ENCODE measurements at places on chromosomes 11 and 22. TPM values are rescaled to one million over a fixed set of nuclear protein-coding genes. Genes with fewer than 3 reads are reported as not detected.

GRCh38 chr11:120346233-120346632 is 10.0 kb downstream of the ARHGEF12 start:
- DNase-seq, result no peak

Gene MAPK8IP1
- 9.7 TPM for total RNA-seq

Gene KCNQ1OT1
- 6.2 TPM for total RNA-seq

DNA sequence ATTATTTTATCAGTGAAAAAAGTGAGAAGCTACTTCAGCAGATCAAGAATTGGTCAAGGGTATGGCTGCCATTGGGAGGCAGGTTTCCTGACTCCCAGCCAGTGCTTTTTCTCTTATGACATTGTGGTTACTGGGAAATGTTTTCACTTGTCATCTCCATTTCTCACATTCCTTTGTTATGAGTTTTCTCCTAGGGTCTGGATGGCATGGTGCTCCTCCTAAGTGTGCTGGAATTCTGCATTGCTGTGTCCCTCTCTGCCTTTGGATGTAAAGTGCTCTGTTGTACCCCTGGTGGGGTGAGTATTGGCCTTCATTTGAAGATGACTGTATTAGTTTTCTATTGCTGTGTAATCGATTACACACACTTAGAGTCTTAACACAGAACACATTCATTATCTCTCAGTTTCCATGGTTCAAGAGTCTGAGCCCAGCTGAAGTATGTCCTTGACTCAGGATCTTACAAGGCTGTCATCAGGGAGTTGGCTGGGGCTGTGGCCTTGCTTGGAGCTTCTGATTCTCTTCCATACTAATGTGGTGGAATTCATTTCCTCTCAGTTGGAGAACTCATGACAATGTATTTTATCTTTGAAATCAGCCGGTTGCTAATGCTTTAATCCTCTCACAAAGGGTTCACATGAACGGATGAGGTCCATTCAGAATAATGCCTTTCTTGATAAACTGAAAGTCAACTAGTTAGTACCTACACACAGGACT is 21.0 kb upstream of the MS4A6E start:
- no peak for DNase-seq

Gene CNTF
- 1.8 TPM for total RNA-seq

Gene PARVA
- 83.7 TPM for total RNA-seq

Gene CD3E
- not detected for total RNA-seq

Gene SMCO4
- 15.6 TPM for total RNA-seq

GRCh38 chr11:38818720-38819119 is 2220.7 kb upstream of the RAG2 start:
- no peak for DNase-seq

DNA sequence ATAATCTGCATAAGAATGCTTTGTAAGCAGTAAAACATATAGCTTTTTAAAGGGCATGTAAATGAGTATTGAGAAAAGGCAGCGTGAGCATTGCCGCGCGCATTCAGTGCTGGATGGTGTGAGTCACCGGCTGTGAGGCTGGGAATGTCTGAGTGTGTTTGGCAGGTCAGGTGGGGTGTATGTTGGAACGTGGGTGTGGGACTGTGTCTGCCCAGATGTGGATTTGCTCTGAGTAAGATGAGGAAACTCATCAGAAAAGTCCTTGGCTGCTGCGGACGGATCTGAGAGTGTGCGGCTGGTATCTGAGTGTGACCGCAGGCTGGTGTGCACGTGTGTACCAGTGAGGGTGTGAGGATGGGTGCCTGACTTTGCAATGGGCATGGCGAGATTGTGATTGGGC is 66.2 kb upstream of the NECTIN1 start:
- peak; percentile 97 for DNase-seq

Gene MTMR2
- total RNA-seq, result 44.9 TPM

Gene TRIM66
- 10.9 TPM for total RNA-seq

Gene PAX6
- under 0.01 TPM for total RNA-seq

DNA sequence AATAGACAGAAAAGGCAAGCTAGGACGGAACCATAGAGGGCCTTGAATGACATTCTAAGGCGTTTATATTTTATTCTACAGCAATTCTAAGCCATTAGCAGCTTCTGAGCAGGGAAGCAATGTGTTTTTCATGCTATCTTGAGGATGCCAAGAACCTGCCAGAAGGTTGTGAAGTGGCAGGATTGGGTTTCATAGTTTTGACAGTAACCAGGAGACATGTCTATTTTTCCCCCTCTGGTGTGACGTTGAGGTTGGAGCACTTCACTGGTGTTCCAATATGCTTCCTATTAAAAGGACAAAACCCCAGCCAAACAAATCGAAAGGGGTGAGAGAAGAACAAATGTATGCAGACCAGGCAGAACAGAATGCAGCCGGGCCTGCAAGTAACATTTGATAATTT is 148.2 kb downstream of the SPATA19 start:
- DNase-seq, result no peak

DNA sequence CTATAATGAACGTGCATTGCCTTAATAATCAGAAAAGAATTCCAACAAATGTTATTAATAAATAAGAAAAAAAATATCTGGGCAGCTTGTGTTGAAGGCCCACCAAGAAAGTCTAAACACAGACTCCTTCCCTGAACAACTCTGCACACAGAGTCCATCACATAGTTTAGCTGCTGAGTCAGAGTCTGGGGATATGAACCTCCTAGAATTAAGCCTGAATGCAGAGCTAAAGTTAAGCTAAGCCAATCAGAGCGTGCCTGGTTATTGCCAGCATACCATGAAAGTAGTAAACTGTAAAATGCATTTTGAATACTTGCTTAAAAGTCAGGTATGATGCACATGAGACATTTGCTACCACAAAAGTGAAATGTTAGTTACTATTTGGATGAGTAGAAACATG is 25.6 kb upstream of the TENM4 start:
- peak; percentile 78 for DNase-seq

DNA sequence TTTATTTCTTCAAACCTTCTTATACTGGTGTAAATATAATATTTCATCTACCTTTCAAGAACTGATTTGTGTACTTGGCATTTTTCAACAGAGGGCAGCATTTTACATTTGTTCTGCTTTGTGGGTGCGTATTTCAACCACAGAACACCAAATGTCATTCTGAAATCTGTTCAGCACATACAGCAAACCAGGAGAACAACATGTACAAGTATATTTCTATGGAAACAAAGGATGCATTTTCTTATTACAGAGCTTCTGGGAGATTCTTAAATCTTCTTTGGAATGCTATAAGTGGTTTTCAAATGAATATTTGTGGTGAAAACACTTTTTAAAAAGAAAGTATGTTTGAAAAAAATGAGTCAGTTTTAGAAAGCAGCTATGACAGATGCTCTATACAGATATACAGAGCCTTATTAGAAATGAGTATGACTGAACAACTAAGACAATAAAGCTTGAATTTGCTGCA is 946.0 kb downstream of the FAM181B start:
- DNase-seq, result no peak

- peak; percentile 83 for DNase-seq
Measured at GRCh38 chr22:30574095-30574981, at the start of gene GAL3ST1. Gene GAL3ST1, minus strand, starts transcription at chr22:30574665. Its CDS starts 17,273 bp downstream, at chr22:30557392.

Gene MPEG1
- total RNA-seq, result under 0.01 TPM

Gene HIC2
- total RNA-seq, result 2.1 TPM

DNA sequence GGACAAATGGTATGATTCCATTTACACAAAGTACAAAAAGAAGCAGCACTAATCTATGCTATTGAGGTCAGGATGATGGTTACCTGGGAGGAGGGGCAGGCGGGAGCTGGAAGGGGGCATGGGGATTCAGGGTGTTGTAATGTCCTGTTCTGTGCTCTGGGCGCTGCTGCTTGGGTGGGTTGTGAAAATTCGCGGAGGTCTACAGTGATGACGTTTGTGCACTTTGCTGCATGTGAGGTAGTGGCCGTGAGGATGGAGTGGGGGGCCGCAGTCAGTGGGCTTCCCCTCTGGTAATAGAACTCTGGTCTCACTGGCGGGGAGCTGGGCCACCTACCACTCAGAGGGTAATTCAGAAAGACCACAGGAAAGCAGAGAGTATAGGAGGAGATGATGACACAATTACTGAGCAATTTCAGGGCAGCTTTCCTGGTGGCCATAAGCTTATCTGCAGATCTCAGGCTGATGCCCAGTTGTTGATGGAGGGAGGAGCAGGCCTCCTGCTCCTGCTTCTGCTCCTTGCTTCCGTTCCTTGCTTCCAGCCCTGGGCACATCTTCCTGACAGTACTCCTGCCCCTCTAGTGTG is 121.5 kb downstream of the CEP164 start:
- no peak for DNase-seq

Gene TH
- under 0.01 TPM for total RNA-seq

DNA sequence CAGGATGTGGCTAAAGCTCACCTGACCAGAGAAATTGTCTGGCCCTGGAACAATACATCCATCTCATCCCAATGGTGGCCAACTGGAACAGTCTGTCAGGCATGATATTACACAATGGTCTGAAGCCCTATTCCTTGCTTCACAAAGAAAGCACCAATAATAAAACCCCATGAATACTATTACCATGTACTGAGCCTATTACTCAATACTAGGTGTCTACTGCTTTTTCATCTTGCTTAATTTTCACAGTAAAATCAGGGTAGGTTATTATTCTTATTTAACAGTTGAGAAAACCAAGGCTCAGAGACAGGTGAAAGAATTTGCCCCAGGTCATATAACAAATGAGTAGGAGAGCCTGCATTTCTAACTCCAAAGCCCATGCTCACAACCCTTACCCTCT is 68.9 kb upstream of the CAPRIN1 start:
- no peak for DNase-seq

Gene C11orf52
- 1.2 TPM for total RNA-seq

- peak; percentile 8 for DNase-seq
Measured at GRCh38 chr11:30128269-30128932, 102.4 kb upstream of the FSHB start.

GRCh38 chr22:49735901-49736421 is 91.7 kb downstream of the BRD1 start:
- DNase-seq, result no peak

DNA sequence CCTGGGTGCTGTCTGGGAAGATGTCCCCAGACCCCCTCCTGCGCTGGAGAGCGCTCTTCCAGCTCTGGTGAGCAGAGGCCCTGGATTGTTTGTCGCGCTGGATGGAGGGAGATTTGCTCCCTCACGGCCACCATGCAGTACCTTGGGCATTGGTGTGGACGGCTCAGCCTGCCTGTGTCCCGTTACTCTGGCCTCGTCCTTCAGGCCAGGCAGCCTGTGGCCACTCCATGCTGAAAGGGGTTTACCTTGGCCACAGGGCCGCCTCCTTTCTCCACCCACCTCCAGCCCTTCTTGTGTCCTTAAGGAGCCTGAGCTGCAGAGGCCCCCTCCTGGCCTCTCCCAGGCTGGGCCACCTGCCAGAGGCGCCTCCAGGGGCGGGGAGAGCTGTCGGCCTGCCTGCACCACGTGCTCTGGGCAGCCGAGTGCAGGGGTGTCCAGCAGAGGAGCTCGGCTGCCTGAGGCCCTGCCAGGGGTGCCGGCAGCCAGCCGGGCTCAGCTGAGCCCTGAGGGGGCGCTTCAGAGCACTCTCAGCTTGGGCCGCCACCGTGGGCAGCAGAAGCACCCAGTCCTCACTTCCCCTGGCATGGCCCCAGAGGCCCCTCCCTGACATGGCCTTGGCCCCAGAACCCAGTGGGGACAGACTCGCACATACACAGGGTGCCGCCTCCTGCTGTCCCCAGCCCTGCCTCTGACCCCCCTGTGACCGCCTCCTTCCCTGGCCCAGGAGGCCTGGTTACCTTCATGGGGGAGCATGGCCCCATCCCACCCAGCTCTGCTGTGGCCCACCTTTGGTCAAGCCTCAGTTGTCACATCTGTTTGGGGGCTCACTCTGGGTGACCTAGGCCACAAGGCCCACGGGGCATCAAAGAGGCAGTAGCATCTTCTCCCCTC is 3.4 kb downstream of the CCND1 start:
- DNase-seq, result peak; percentile 99

- no peak for DNase-seq
Measured at GRCh38 chr11:95715777-95716241, 73.8 kb downstream of the FAM76B start.

Gene SEPTIN5
- 14.5 TPM for total RNA-seq

GRCh38 chr11:1706634-1707400 is 9.8 kb downstream of the KRTAP5-6 start:
- peak; percentile 10 for DNase-seq

GRCh38 chr11:134734141-134734845 is 322.3 kb upstream of the B3GAT1 start:
- DNase-seq, result no peak

DNA sequence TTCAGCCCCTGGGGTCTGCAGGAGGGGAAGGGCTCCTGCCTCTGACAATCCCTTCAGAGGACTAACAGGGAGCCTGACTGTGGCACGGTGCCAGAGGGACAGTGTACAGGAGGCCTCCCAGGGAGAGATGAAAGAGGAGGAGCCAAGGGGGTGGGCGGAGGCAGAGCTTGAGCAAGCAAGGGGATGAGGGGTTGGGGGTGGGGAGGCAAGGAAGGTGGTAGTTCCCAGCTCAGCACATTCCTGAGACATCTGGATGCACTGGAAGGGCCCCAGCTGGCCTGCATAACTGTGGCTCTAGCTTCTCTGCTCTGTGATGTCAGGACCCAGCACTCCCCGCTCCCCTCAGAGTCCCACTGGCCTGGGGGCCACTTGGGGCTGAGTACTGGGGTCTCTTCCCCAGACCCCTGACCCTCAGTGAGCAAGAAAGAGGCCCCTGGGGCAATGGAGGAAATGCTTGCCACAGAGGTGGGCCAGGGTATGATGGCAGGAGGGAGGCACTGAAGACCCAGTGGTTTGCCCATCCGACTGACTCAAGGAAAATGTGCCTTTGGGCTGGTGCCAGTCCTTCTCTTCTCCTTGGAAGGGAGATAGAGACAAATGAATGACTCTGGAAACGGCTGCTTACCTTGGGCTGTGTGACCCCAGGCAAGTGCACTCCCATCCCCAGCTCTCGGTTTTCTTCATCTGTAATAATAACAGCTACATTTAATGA is 13.3 kb downstream of the CREB3L1 start:
- peak; percentile 93 for DNase-seq

GRCh38 chr11:115238791-115239190 is 265.4 kb downstream of the CADM1 start:
- no peak for DNase-seq

GRCh38 chr11:17810041-17810440 is 75.5 kb downstream of the KCNC1 start:
- no peak for DNase-seq

- no peak for DNase-seq
Measured at GRCh38 chr11:102143867-102144266, 33.6 kb downstream of the YAP1 start.

Gene JAML
- not detected for total RNA-seq

GRCh38 chr22:16959345-16959930 is 48.6 kb downstream of the GAB4 start:
- peak; percentile 58 for DNase-seq

DNA sequence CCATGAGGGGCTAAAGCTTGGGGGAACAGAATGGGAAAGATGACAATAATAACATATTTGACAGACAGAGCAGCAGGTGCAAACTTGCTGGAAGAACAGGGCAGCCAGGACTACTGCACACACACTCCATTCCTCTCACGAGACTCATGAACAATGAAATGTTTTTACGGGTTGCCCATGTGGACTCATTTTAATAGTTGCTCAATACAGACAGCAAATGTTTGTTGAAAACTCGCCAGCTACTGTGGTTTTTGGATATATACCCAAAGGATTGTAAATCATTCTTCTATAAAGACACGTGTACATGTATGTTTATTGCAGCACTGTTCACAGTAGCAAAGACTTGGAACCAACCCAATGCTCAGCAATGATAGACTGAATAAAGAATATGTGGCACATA is 10.3 kb downstream of the SYT13 start:
- peak; percentile 58 for DNase-seq
